Esophagus muscularis mucosa (tissue), 4 donors: ENCODE measurements at places on chromosomes 16 and 17. TPM values are rescaled to one million over a fixed set of nuclear protein-coding genes. Genes with fewer than 3 reads are reported as not detected.

The SHISA9 gene
- 3.6 TPM for total RNA-seq

DNA sequence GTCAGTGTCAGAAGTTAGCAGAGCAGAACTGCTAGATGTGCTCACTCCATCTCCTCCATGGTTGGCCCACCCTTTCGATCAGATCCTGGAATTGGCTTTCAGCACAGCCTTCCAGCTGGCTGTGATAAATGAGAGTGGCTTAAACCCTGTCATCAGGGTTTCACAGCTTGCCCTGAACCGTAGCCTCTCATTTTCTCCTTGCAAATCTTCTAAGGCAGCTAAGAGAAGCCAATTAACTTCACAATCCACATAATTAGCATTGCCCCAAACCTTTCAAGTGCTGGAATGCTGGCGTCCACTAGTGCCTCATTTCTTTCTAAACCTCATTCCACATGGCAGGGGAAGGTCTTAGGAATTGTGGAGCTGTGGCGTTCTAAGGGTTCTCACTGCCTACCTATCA lies 21.7 kb downstream of the MILR1 start:
- no peak overlapping the region for H3K4me3 ChIP-seq
- no peaks in the 10 kb centered on the region for H3K27me3 ChIP-seq
- H3K27ac ChIP-seq = no peak overlapping the region
- no peaks in the 10 kb centered on the region for H3K4me1 ChIP-seq
- no peak for DNase-seq

- no peaks in the 10 kb centered on the region for H3K36me3 ChIP-seq
- no peak overlapping the region for H3K27ac ChIP-seq
- H3K4me1 ChIP-seq = no peaks in the 10 kb centered on the region
- no peak overlapping the region for H3K4me3 ChIP-seq
These were observed 196.3 kb downstream of the IRF8 start for GRCh38 chr16:86095131-86095752.

DNA sequence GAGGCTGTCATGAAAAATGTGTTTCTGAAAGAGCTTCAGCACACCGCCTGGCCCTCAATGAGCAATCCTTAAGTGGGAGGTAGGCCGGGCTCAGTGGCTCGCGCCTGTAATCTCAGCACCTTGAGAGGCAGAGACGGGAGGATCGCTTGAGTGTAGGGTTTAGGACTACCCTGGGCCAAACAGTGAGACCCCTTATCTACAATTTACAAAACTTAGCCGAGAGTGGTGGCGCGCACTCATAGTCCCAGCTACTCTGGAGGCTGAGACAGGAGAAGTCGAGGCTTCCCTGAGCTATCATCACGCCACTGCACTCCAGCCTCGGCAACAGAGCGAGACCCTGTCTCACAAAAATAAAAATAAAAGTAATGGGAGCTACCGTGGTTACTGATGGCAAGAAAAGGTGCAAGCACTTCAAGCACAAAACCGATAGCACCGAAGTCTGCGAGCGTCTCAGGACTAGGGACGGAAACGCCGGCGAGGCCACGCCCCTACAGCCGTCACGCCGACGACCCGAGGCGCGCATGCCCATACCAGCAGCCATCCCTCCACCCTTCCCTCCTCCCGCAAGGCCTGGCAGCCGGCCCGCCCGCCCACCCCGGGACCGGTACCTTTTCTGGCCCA lies 607 bp downstream of the THUMPD1 start:
- H3K27me3 ChIP-seq = no peaks in the 10 kb centered on the region
- peaks cover 17% of the 10 kb centered on the region for H3K36me3 ChIP-seq
- H3K27ac ChIP-seq = peak overlapping the region; percentile 97
- peak; percentile 98 for DNase-seq

- H3K4me3 ChIP-seq = no peak overlapping the region
- H3K36me3 ChIP-seq = peaks cover 23% of the 10 kb centered on the region
- peaks cover 53% of the 10 kb centered on the region for H3K4me1 ChIP-seq
These were observed 44.7 kb downstream of the PSME3IP1 start for GRCh38 chr16:57140931-57141668.

DNA sequence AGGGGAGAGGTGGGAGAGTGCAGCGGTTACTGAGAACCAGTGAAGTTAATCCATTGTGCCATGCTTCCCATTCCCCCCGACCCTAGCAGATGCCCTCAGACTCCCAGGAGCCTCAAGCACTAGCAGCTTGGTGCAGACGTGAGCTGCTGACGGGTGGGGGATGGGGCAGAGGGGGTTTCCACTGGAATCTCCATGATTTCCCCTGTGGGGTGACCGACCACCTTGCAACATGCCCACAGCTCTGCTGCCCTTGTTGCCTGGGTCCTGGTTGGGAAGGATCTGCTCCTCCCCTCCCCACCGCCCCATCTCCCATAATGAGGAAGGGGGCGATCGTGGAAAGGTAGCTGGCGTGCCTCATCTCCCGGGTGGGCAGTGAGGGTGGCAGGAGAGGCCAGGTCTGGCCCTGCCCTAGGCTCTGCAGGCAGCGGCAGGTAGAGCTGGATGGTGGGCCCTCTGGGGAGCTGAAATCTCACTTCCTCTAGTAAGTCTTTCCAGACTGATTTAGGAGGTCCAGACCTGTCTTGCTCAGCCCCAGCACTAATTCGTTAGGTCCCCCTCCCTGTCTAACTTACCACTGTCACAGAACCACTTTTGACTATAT lies 9.6 kb downstream of the FLOT2 start:
- no peak for DNase-seq
- no peaks in the 10 kb centered on the region for H3K27me3 ChIP-seq
- H3K4me1 ChIP-seq = peaks cover 33% of the 10 kb centered on the region
- H3K27ac ChIP-seq = no peak overlapping the region
- H3K4me3 ChIP-seq = no peak overlapping the region

- no peak overlapping the region for H3K27ac ChIP-seq
- peaks cover 60% of the 10 kb centered on the region for H3K36me3 ChIP-seq
- no peaks in the 10 kb centered on the region for H3K27me3 ChIP-seq
- no peaks in the 10 kb centered on the region for H3K4me1 ChIP-seq
- DNase-seq = no peak
- H3K4me3 ChIP-seq = no peak overlapping the region
These were observed 9.3 kb downstream of the JPT1 start for GRCh38 chr17:75144816-75145512.
